ENCODE measurements at places on chromosomes 4 and X.

DNA sequence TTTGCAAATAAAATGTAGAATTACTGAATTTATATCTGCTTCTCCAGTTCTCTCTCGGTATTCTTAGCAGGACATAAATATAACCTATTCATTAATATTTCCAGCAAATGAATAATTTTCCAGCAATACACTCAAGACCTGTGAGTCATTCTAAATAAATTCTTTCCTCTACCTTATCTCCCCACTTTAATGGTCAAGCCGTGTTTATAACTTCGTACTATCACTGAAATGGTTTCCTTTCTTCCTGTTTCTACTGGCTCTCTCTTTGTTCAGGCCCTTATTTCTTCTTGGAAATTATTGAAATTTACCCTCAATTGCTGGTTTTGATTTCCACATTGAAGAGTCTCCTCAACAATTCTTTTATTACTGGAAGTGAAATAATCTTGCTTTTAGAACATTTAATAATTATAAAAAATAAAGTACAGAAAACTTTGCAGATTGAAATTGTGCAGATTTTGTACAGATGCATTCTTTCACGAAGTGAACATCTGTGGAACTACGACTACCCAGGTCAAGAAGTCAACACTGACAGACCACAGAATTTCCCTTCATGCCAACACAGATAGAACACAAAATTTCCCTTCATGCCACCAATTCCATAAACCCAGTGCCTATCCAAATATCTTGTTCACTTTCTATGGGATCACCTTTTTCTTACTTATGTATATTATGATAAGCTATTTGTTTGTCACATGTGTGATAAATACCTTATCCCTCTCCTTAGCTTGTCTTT lies 205.7 kb downstream of the FAT4 start:
- no peak for DNase-seq

DNA sequence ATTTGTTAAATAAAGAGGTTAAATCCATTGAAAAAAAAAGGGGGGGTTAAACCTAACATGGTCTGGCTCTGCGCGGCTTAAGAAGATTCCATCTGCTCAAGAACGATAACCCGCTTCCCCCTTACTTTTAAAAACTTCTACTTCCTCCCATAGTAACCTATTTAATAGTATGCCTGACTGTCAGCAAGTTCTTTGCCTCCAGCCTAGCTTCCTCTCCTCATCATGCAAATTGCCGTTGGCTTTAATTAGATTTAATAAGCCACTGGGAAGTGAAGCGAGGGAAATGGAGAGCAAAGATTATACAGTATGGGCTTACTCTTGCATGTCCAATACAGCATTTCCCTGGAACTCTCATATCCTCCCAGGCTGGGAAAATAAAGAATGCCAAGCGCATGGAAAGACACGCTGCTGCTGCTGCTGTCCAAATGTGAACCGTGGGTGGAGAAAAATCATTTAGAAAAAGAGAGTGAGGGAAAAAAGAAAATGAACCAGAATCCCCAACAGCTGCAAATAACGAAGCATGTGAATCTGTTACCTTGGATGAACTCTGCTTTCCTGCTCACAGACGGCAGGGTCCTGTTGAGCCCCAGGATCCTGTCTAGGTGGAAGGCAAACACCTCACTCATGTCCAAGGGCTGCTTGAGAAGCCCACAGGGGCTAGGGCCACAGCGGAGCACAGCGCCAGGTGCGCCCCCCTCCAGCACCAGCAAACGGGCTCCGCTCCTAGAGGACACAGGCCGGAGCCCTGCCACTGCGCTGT lies 2.7 kb downstream of the GASK1B start:
- no peak for DNase-seq

DNA sequence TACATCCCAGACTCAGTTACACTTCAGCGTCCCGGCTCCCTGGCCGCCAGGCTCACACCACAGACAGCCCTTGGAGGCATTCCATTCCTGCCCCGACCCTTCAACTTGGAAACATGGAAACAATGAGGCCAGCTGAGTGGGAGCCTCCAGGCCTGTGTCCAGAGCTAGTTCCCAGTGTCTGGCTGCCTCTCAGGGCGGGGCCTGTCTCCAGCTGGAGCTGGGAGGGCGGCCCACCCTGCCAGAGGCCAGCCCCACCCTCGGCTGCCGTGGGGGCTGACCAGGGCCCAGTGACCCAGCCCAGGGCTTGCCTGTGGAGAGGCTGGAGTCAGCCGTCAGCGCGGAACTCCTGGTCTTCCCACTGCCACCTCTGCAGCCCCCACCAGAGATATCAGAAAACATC lies 37.4 kb upstream of the SPON2 start:
- DNase-seq, result no peak

- peak; percentile 42 for DNase-seq
These were observed 8.9 kb downstream of the FATE1 start for GRCh38 chrX:151724563-151725337.

DNA sequence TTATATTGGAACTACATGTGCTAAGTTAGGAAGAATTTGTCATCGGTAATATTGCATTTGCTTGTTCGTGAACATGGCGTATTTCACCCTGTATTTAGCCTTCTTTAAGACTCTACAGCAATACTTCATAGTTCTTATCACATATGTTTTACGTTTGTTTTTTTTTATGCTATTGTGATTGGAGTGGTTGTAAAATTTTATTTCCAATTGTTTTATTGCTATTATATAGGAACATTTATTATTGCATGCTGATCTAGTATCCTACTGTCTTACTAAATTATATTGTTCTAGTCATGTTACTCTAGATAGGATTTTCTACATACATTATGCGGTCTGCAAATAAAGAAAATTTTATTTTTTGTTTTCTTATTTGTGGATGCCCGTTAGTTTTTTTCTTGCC lies 107.4 kb downstream of the KDM6A start:
- DNase-seq, result no peak

- no peak for DNase-seq
These were observed 424.2 kb downstream of the FGF13 start for GRCh38 chrX:138287205-138287877.

- DNase-seq, result peak; percentile 24
These were observed 2.4 kb upstream of the MORF4L2 start for GRCh38 chrX:103688946-103689345.

DNA sequence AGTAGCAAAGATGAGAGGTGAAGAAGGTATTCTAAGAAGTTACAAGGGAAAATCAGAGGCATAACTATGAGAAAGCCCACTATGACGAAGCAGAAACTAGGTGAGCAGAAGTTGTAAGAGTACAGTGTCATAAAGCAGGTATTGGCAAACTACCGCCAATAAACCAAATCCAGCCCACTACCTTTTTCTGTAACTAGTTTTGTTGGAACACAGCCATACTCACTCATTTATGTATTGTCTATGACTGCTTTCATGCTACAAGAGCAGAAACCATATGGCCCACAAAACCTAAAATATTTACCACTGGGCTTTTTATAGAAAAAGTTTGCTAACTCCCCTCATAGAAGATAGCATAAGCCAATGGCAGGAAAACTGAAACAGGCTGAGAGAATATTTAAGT lies 31.8 kb upstream of the ZCCHC13 start:
- DNase-seq, result no peak

Data from NCI-H2171 treated with DMSO at 0.1 percent for 48 hours (cell line).